Cerebellar nuclear complex (tissue), 1 donor: ENCODE measurements at places on chromosomes 4 and X.

- DNase-seq = no peak
These were observed 35.9 kb upstream of the GRPEL1 start for GRCh38 chr4:7103607-7104365.

- DNase-seq = no peak
These were observed 22.9 kb upstream of the TRIM2 start for GRCh38 chr4:153181293-153181692.

- no peak for DNase-seq
These were observed 66.3 kb downstream of the SMC1A start for GRCh38 chrX:53356186-53356585.

GRCh38 chr4:15034071-15034764, 31.9 kb downstream of the CPEB2 start:
- DNase-seq = no peak

GRCh38 chrX:112768563-112768962, 72.1 kb downstream of the AMOT start:
- DNase-seq = no peak

GRCh38 chrX:152528193-152528592, 77.1 kb upstream of the GABRA3 start:
- no peak for DNase-seq

GRCh38 chr4:88803600-88804096, 106.0 kb upstream of the NAP1L5 start:
- DNase-seq = no peak

- DNase-seq = no peak
These were observed 449 bp downstream of the CTPS2 start for GRCh38 chrX:16711893-16712547.

DNA sequence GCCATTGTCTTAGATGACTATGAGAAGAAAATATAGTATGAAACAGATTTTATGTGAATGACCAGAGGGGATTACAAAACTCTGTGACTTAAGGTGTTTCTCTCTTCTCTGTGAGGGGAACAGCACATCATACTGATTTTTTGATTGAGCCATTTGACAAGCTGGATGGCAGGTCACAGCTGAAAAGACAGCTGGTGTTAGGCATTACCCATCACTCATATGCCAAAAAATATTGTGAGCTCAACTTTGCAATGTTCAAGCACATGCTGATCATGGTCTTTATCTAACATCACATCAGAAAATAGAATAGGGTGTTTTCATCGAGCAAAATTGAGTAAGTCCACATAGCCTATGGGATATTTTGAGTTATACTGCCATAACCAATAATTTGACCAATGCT, 86.7 kb upstream of the TECRL start:
- DNase-seq = no peak

DNA sequence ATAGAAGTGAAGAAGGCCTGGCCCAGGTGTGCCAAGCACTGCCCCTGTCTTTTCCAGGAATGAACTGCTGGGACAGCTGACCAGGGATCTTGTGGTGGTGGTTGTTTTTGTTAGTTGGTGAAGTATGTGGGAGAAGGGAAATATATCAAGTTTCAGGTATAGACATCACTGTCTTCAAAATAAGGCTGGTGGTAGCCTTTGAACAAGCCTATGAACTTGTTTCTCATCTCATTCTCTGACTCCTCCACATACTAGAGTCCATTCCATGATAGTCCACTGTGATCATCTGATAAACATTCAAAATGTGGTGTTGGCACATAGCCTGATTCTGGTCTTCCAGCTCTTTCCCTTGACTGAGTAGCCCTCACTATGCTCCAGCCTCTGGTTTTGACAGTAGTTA, 303.7 kb downstream of the CAMK2D start:
- no peak for DNase-seq
